ENCODE measurements at places on chromosomes 2 and 18. TPM values are rescaled to one million over a fixed set of nuclear protein-coding genes. Genes with fewer than 3 reads are reported as not detected.

The NEU2 gene
- not detected for total RNA-seq

The YWHAQ gene
- 217 TPM for total RNA-seq

The SCN9A gene
- 3.5 TPM for total RNA-seq

The RTP5 gene
- not detected for total RNA-seq

The LIMS4 gene
- total RNA-seq = 0.59 TPM

The GRHL1 gene
- total RNA-seq = 1.8 TPM

The CCDC85A gene
- not detected for total RNA-seq

The COLEC12 gene
- not detected for total RNA-seq

The SMYD1 gene
- not detected for total RNA-seq

The LMAN1 gene
- total RNA-seq = 144 TPM

The PCARE gene
- total RNA-seq = not detected

The FBXO36 gene
- total RNA-seq = 0.17 TPM

The ZSCAN30 gene
- total RNA-seq = 15.6 TPM

The TNFRSF11A gene
- total RNA-seq = 25.6 TPM

The PLGLB2 gene
- total RNA-seq = 5.7 TPM

The CCDC142 gene
- total RNA-seq = 38.1 TPM

The ALPI gene
- total RNA-seq = not detected

The SLC66A3 gene
- total RNA-seq = 16.0 TPM

The SLC4A5 gene
- 3.7 TPM for total RNA-seq

The AQP12A gene
- not detected for total RNA-seq

The EGR4 gene
- total RNA-seq = 0.27 TPM

The SERPINB5 gene
- not detected for total RNA-seq

The C2orf80 gene
- total RNA-seq = not detected

The RAD51AP2 gene
- total RNA-seq = not detected

The KCNS3 gene
- total RNA-seq = not detected

The ABCB11 gene
- 0.05 TPM for total RNA-seq

The CCDC121 gene
- total RNA-seq = 1.0 TPM

The NOP58 gene
- 119 TPM for total RNA-seq

The PRKAG3 gene
- not detected for total RNA-seq

The MYO3B gene
- 0.78 TPM for total RNA-seq

The ADD2 gene
- 15.0 TPM for total RNA-seq

The ANTXR1 gene
- 0.15 TPM for total RNA-seq

The EIF2AK2 gene
- total RNA-seq = 87.9 TPM

The CD8A gene
- 2.6 TPM for total RNA-seq

The GPR35 gene
- 13.5 TPM for total RNA-seq

The AGXT gene
- not detected for total RNA-seq

The MEIS1 gene
- not detected for total RNA-seq

The TNFAIP6 gene
- not detected for total RNA-seq

The OTX1 gene
- total RNA-seq = not detected

The HOXD1 gene
- total RNA-seq = not detected

The CPO gene
- total RNA-seq = not detected

The LIMS2 gene
- 13.9 TPM for total RNA-seq

The RGPD4 gene
- total RNA-seq = not detected

The UGT1A5 gene
- not detected for total RNA-seq

The G6PC2 gene
- not detected for total RNA-seq

The ODC1 gene
- total RNA-seq = 52.8 TPM

The ANO7 gene
- total RNA-seq = 0.61 TPM

The RUFY4 gene
- total RNA-seq = 3.3 TPM

The GPN1 gene
- total RNA-seq = 49.9 TPM

The HJURP gene
- 50.8 TPM for total RNA-seq

The CTDSP1 gene
- total RNA-seq = 146 TPM

The DSG2 gene
- 0.20 TPM for total RNA-seq

The ITGB6 gene
- total RNA-seq = not detected

The KATNAL2 gene
- total RNA-seq = not detected

The TSHZ1 gene
- 14.9 TPM for total RNA-seq
